Activated CD8-positive, alpha-beta T cell treated with anti-CD3 and anti-CD28 coated beads, Interleukin-2, amount 10 ng/mL, durations not matched to agents 7 days and 5 days (primary cell): ENCODE measurements at places on chromosomes 3 and 15. TPM values are rescaled to one million over a fixed set of nuclear protein-coding genes. Genes with fewer than 3 reads are reported as not detected.

The ALDH1L1 gene
- total RNA-seq, result not detected

The TRH gene
- total RNA-seq, result not detected

The GRAMD2A gene
- total RNA-seq, result 0.10 TPM

The CYP1A2 gene
- not detected for total RNA-seq

The CCNB2 gene
- total RNA-seq, result 112 TPM

The TAGLN3 gene
- total RNA-seq, result not detected

The MBD4 gene
- total RNA-seq, result 50.6 TPM

The C3orf49 gene
- not detected for total RNA-seq

The FANCD2OS gene
- not detected for total RNA-seq

The PIF1 gene
- 69.1 TPM for total RNA-seq
